ENCODE measurements at places on chromosomes 7 and 10.

- no peak for DNase-seq
Measured at GRCh38 chr7:116809636-116810266, 52.6 kb upstream of the CAPZA2 start.

DNA sequence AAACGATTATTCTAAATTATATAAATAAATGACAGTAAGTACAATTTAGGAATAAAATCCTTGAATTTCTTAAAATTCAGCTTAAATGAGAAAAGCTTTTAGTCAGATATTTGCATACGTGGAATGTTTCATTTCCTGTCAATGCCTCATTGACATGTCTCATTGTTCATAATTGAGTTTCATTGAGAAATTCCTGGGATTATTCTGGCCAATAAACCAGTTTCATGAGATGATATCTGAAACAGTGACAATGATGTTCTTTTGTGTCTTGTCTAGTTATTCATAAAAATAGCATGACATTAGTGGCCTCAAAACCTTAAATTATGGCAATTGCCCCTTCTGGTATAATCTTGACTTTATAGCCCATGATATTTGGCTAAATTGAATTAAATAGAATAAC is 95.8 kb downstream of the DKK1 start:
- DNase-seq, result no peak

DNA sequence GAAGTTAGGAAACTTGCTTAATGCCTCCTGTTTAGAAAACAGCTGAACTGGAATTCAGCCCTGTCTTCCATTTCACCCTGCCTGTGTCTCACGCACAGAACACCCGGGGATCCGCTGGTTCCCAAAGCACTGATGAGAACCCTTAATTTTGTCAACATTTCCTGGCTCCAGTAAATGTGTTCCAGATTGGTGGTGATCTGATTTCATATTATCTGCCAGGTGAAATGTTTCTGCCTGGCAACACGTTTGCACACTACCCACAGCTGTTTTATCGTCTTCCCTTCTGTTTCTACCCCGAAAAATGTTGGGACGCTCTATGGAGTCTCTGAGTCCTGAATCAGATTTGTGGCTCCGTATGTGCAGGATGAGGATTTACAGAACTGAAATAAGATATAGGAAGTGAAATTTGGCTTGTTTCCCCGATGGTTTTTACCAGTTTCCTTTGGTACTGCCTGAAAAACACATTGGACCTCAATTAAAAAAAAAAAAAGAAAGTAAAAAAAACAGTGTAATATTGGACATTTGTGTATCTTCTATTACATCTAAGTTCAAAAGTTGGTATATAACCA is 29.0 kb downstream of the MRC1 start:
- DNase-seq, result no peak

DNA sequence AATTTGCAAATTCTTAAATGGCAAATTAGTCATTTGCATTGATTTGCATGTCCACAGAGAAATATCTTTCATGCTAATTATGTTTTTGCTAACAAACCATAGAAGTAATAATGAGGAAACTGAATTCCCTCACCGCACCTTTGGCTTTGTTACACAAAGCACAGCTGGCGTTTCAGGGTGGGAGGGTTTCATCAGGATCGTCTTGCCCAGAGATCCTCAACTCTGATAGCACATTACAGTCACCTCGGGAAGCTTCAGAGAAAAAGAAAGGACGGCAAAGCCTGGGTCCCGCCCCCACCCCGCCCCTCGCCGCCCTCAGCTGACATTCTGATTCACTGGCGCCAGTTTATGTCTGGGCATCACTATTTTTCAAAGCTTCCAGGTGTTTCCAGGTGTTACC is 119.4 kb downstream of the PTPRN2 start:
- no peak for DNase-seq

DNA sequence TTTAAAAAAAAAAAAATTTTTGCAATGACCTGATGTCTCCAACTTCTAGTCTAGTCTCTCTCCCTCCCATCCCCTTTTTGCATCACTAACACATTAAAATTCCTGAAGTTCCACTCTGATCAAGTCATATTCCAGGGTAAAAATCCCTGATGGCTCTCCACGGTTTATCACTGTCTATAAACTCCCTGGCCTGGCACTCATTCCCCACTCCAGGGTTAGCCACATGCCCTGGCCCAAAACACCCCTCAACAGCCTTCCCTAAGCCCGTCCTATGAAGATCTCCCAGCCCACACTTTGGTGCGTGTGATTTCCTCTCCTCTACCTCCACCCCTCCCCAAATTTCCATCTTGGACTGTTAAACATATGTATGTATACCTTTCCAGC is 125.4 kb downstream of the JAZF1 start:
- no peak for DNase-seq

DNA sequence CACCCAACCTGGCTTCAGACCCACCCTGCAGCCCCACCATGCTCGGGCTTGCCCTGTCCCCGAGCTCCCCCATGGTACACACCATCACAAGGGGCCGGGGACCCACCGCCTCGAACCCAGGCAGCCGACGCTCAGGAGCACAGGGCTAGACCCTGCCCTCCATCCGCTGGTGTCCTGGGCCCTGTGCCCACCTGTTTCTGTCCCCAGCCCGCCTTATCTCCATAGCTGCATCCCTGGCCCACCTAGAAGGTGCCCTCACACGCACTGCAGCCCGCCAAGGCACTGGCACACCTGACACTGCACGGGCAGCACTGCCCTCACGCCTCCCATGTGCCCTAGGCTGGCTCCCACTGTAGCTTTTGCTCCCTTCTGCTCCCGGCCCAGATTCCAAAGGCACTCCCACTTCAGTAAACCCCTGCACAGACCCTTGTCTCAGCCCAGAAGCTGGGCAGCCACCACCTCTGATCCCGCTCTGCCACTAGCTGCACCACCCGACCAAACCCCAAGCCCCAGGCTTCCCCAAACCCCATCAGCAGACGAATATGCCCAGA is 17.1 kb downstream of the YKT6 start:
- DNase-seq, result no peak

DNA sequence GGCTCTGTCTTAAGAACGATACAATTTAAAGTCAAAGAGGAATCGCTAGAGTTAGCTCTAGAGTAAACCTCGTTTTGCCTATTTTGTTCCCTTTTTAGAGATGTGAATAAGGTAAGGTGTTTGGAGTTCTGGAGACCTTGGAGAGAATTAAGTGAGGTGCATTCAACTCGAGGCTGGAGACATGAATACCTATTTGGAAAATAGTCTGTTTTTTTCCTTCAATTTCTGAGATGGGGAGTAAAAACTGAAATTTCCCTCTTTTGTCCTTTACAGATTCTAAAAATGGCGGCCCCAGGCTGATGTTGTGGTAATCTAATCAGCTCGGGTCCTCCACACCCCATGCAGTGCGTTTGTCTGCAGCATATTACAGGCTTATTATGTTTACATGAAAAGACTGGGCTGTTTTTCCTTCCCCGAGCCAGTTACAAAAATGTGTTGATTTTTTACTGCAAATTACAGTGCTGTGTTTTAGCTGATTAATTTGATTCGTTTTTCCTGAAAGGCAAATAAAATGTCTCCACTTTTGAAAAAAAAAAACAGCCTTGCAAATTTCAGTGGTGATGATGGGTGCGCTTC is 1.5 kb downstream of the KMT2E start:
- no peak for DNase-seq

DNA sequence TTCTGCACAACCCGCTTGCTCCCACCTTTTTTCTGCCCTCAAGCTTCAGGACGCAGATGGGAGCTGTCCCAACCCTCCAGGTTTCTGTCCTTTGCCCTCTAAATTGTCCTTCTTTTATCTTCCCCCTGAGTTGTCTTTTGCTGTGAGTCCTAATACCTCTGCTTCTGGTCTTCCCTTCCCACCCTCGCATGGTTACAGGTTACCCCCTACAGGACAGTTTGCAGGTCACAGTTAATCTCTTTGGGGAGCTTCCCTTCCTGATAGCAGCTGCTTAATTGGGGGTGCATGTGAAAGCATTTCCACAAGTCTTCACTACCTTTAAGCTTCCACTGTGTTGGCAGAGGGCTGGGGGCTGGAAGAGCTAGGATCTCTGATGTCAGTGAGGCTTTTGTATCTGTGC is 121.5 kb upstream of the CXCL12 start:
- no peak for DNase-seq
